CD4-positive, alpha-beta T cell (primary cell): ENCODE measurements at places on chromosomes 4 and X. TPM values are rescaled to one million over a fixed set of nuclear protein-coding genes. Genes with fewer than 3 reads are reported as not detected.
A peak's percentile ranks its signal among the peaks of the same experiment; 100 is the strongest.

ETDA gene
- not detected for total RNA-seq

- no peak overlapping the region for H3K4me3 ChIP-seq
- DNase-seq, result peak; percentile 46
- no peaks in the 10 kb centered on the region for H3K4me1 ChIP-seq
- H3K27ac ChIP-seq, result no peak overlapping the region
- peaks cover 4% of the 10 kb centered on the region for H3K27me3 ChIP-seq
- no peaks in the 10 kb centered on the region for H3K36me3 ChIP-seq
Measured at GRCh38 chr4:1082215-1083182, 30.9 kb downstream of the RNF212 start.

- no peaks in the 10 kb centered on the region for H3K27me3 ChIP-seq
- no peaks in the 10 kb centered on the region for H3K4me1 ChIP-seq
- no peak overlapping the region for H3K4me3 ChIP-seq
- no peaks in the 10 kb centered on the region for H3K36me3 ChIP-seq
Measured at GRCh38 chr4:73589887-73590801, 30.1 kb downstream of the RASSF6 start.

GRCh38 chr4:77025643-77026321, 50.0 kb downstream of the CCNI start:
- no peak overlapping the region for H3K27ac ChIP-seq
- H3K4me1 ChIP-seq, result no peaks in the 10 kb centered on the region
- no peak for DNase-seq
- no peak overlapping the region for H3K4me3 ChIP-seq

CA5B gene
- total RNA-seq, result 64.5 TPM

DNA sequence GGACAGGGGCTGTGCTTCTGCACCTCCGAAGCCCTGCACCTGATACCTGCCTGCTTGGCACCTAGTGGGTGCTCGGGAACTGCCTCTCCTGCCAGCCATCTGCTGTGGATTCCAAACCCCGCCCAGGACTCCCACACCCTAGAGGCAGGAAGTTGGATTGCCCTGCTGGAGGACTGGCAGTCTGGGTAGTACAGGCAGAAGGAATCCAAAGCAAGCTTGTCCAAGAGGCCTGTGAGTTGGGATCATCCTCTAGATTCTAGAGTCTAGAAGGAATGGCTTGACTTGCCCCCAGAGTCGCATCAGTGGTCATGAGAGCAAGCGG, 64.6 kb upstream of the MTM1 start:
- no peak overlapping the region for H3K27ac ChIP-seq
- no peak for DNase-seq
- H3K4me1 ChIP-seq, result no peaks in the 10 kb centered on the region
- H3K36me3 ChIP-seq, result no peaks in the 10 kb centered on the region
- H3K27me3 ChIP-seq, result no peaks in the 10 kb centered on the region

DNA sequence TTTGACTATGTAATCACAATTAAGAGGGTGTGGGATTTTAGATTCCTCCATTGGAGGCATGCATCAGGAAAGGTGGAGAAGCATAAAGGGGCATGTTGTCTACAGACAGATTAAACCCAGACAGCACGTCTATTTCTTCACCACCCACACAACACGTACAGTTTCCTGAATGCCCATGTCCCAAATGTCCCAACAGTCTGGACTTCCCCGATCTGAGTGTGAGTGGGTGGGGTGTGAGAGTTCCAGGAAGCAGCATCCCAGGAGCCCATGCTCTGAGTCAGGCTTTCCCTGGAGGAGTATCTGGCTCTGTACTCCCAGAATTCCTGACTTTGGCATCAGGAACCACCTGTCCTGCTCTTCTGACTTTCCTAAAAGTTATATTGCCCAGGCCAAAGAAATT, 30.8 kb upstream of the NDP start:
- DNase-seq, result no peak
- H3K36me3 ChIP-seq, result no peaks in the 10 kb centered on the region
- H3K27me3 ChIP-seq, result no peaks in the 10 kb centered on the region

- no peaks in the 10 kb centered on the region for H3K36me3 ChIP-seq
- no peak overlapping the region for H3K27ac ChIP-seq
- no peak overlapping the region for H3K4me3 ChIP-seq
- no peaks in the 10 kb centered on the region for H3K27me3 ChIP-seq
- no peak for DNase-seq
- H3K4me1 ChIP-seq, result no peaks in the 10 kb centered on the region
Measured at GRCh38 chrX:50629774-50630173, 159.1 kb upstream of the DGKK start.

DNA sequence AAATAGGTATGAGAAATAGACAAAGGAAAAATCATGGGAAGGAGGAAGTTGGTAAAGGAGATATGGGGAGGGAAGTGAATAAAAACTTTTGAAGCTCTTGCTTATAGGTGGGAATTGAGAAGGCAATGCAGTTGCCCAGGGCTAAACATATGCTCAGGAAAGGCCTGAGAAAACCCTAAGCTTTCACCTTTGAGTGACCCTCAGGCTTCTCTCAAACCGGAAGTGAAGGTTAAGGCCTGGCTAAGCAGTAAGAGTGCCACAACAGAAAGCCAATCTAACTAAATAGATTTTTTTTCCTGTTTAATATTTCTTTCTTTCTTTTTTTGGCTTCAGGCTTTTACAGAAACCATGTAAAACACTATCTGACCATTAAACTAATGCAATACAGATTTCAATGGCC, 69.5 kb upstream of the GABRA3 start:
- no peak for DNase-seq
- H3K27ac ChIP-seq, result no peak overlapping the region
- no peaks in the 10 kb centered on the region for H3K36me3 ChIP-seq
- no peaks in the 10 kb centered on the region for H3K4me1 ChIP-seq
- H3K4me3 ChIP-seq, result no peak overlapping the region
- no peaks in the 10 kb centered on the region for H3K27me3 ChIP-seq

RTL5 gene
- 1.2 TPM for total RNA-seq

DCAF4L1 gene
- total RNA-seq, result 0.19 TPM

AGTR2 gene
- not detected for total RNA-seq

DNA sequence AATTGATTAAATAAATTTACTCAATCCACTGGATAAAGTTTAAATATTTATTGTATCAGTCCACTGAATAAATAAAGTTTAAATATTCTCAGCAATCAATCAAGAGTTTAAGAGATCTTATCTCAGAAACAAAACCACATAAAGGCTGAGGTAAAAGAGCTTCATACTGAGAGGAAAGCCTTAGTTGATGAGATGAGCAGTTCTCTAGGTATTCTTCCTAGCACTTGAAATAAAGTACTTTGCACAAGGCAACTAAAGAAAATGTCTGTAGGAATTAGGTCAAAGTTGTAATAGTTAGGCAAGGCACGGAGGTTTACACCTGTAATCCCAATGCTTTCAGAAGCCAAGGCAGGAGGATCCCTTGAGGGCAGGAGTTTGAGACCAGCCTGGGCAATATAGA, 63.5 kb downstream of the UCHL1 start:
- no peak for DNase-seq
- H3K4me1 ChIP-seq, result no peaks in the 10 kb centered on the region
- no peaks in the 10 kb centered on the region for H3K27me3 ChIP-seq
- H3K27ac ChIP-seq, result no peak overlapping the region

DNA sequence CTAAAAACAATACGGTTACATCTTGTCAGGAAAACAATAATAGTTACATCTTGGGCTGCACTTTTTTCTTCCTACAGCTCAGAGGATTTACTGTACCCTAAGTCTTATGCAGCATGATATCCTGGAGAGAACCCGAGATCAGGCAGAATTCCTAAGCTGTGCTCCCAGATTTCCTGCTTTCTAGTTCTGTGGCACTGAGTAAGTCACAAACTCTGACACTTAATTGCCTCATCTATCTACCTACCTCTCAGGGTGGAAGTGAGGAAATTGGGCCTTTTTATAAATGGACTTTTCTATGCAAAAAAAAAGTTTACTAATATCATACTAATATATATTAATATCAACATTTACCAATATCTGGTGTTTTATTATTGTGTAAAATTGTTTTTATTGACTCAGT, 438.5 kb downstream of the INPP4B start:
- H3K27me3 ChIP-seq, result no peaks in the 10 kb centered on the region
- H3K36me3 ChIP-seq, result no peaks in the 10 kb centered on the region
- peaks cover 34% of the 10 kb centered on the region for H3K4me1 ChIP-seq
- H3K4me3 ChIP-seq, result peak overlapping the region; percentile 63
- DNase-seq, result no peak
- H3K27ac ChIP-seq, result peak overlapping the region; percentile 64

GRCh38 chrX:77450996-77451395, 3.8 kb downstream of the FGF16 start:
- no peak overlapping the region for H3K4me3 ChIP-seq
- H3K4me1 ChIP-seq, result peaks cover 13% of the 10 kb centered on the region
- peaks cover 6% of the 10 kb centered on the region for H3K27me3 ChIP-seq
- no peaks in the 10 kb centered on the region for H3K36me3 ChIP-seq
- no peak for DNase-seq
